GM10248 (cell line): ENCODE measurements at places on chromosomes 6 and 20.

DNA sequence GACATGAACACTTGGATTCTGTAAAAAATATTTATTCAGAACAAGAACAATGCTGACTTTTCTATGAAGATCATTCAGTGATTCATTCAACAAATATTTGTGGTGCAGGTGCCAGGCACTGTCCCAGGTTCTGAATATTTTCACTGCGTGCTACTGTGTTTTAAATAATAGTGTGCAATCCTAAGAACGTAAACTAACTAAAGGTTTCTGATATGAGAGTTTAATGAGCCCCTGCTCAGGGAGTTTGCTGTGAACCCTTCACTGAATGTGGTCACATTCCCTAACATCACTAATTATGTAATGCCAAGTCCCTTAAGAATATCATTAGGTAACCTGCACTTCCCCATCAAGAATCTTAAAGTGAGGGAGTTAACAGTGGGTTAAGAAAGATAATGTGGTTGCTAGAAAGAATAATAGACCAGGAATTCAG is 1.7 kb upstream of the TMEM170B start:
- no peak for DNase-seq

- no peak for DNase-seq
These were observed 50.6 kb downstream of the GINS1 start for GRCh38 chr20:25457886-25458680.

- DNase-seq: no peak
These were observed 1574.9 kb downstream of the HACE1 start for GRCh38 chr6:103284835-103285234.

DNA sequence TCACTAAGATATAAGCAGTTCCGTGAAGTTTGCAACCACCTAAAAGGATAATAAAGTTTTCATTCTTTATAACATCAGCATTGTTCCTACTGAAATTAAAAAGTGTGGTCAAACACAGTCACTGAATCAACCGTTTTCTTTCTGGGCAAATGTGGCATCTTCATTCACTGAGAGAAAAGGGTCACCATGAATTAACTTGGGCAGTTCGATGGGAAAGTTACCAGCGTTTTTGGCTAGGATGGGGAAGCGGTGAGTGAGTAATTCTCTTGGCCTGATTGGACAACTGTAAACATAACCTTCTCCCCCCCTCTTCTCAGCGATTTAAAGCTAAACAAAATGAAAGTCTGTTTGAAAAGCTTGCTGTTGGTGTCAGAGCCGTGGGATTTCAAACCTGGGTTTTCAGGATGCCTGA is 181.8 kb downstream of the SASH1 start:
- DNase-seq: no peak

GRCh38 chr20:32031007-32031958 is 20.8 kb upstream of the HCK start:
- peak; percentile 69 for DNase-seq

DNA sequence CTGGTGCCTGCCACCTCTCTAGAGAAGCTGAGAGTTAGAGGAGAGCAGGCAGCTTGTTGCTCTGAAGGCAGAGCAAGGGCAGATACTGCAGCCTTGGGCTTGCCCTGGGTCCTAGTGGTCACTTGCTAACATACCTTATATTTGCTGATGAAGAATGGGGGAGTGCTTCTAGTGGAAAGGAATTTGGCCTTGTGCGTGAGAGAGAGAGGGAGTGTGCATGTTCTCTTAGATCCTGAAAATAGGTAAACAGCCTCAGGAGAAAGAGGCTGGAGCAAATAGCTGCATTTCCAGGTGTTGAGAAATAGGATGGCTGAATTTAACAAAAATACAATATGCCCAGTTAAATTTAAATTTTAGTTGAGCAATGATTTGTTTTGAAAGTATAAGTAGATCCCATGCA is 724.5 kb upstream of the FLRT3 start:
- DNase-seq: no peak

- no peak for DNase-seq
These were observed 344.8 kb downstream of the THBS2 start for GRCh38 chr6:168908887-168909286.

DNA sequence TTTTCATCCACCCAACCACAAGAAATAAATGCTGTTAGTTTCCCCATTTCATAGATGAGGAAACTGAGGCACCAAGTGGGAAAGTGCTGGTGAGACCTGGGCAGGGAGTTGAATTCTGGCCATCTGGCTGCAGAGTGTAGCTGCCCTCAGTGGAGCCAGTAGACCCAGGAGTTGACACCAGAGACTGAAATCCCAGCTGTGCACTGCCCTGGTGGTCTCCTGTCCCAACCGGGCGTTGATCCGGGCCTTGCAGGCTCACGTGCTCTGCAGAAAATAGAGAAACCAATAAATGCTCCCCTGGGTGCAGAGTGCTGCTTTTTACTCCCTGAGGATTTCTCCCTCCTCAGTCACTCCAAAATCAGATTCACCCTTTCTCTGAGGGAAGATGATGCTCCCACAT is 18.4 kb downstream of the HLA-F start:
- DNase-seq: no peak

- DNase-seq: no peak
These were observed 48.1 kb upstream of the CHRNA4 start for GRCh38 chr20:63409066-63409833.

- no peak for DNase-seq
These were observed 96.2 kb downstream of the SMAP1 start for GRCh38 chr6:70763754-70764510.

DNA sequence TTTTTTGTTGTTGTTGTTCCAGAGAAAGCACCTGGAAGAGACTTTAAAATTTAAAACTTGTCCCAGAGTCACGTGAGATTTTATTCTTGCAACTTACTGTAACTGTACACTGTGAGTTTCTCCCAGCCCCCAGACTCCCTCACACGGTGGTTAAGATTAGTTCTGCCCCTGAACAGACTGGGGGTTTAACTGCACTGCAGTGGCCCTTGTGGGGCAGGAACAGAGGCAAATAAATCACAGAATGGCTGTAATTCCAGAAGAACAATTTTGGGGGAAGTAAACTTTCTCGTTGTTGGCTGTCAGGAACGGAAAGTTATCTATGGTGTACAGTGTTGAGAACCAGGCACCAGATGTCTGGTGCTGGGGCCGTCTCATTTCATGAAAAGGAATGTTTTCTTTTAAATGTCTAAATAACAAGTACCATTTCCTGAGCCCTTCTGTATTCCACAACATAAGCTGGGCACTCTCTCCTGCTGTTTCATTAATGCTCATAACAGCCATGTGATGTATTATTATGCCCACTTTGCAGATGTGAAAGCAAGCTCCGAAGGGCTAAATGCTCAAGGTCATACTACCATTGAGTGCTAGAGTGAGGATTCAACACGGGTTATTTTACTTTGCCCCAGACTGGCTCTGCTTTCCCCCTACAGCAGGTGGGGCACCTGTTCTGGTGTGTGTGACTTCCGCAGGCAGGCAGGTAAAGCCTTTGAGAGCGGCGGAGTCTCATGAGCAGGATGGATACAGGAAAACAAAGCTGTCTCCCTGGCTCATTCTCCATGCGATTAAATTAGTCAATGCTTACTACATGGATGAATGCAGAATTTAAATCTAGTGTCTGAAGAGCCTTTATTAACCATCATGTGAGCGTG is 30.5 kb downstream of the CNKSR3 start:
- DNase-seq: no peak

- no peak for DNase-seq
These were observed 16.9 kb downstream of the LAMA5 start for GRCh38 chr20:62350098-62350628.

DNA sequence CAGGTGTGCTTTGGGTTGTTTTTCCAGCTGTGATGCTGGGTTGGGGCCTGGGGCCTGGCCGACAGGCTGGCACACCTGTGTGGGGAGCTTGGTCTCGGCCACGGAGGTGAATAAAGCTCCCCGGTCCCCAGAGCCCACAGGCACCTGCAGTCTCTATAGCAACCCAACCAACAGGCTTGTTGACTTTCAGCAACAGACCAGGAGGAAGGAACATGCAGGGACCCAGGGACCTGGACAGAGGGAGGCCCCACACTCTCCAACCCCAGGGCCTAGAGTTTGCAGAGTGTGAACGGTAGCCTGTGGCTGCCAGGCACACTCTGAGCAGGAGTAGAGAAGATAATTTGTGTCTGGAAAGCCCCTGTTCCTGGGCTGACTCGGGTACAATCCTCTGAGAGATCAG is 14.6 kb upstream of the SYNJ2 start:
- DNase-seq: no peak

DNA sequence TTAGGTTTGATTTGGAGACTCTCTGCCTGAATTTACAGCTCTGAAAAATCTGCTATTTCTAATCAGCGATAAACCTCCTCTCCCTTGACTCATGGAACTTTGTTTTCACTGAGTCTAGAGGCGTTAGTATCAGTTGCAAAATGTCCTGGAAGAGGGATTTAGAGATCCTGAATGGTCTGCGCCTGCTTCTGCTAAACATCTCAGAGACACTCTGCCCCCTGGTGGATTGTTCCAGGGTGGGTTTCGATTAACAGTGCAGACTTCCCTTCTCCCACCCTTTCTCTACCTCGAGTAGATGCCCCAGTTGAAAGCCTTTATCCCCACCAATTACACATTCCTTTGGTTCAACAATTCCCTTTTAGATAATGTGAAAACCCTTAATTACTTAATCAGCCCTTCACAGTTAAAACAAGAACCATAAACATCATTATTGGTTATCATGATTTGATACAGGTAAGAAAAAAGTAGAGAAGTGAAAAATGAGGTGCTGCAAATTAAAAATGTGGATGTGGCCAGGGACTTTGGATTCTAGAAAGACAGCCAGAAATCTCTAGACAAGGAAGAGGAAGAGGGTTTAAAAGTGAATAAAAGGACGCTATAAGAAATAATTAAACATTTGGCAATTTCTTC is 5.5 kb downstream of the HTR1B start:
- peak; percentile 44 for DNase-seq

DNA sequence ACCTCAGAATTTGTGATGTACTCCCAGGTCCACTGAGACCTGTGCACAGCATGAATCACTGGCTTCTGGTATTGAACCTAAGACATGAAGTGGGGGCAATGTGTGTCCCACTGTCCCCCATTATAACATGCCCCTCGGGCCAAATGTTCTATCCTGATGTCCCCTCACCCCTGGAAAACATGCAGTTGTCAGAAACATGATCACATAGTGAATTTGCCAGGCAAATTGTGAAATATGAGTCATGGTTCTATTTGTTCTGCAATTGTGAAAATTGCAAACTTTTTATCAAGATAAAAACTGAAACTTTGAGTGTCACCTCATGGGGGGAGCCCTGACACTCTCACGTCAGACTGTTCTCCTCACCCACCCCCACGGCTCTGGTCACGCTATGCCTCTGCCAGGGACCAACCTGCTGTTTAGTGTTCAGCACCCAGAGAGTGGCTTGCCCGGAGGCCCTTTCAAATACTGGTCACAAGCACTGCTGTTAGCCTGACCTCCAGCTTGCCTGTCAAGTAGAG is 305.3 kb downstream of the CLIC5 start:
- DNase-seq: peak; percentile 61

DNA sequence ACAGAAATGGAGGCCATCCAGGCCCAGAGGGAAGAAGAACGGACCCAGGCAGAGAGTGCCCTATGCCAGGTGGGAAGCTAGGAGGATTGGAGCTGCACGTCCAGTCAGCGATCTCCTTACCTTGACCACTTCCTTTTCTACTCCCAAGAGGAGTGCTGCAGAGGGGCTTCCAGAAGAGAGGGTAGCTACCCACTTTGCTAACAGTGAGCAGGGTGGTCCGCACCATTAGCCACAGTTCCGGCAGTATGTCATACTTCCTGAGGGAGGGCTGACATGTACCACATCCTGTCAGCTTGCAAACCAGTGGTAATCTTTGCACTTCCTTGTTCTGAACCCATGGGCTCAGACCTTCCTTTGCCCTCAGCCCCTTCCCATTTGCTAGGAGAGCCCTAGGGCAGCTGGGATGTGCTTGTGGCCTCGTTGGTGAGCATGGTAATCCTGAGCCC is 35.4 kb downstream of the CEP250 start:
- DNase-seq: peak; percentile 83

DNA sequence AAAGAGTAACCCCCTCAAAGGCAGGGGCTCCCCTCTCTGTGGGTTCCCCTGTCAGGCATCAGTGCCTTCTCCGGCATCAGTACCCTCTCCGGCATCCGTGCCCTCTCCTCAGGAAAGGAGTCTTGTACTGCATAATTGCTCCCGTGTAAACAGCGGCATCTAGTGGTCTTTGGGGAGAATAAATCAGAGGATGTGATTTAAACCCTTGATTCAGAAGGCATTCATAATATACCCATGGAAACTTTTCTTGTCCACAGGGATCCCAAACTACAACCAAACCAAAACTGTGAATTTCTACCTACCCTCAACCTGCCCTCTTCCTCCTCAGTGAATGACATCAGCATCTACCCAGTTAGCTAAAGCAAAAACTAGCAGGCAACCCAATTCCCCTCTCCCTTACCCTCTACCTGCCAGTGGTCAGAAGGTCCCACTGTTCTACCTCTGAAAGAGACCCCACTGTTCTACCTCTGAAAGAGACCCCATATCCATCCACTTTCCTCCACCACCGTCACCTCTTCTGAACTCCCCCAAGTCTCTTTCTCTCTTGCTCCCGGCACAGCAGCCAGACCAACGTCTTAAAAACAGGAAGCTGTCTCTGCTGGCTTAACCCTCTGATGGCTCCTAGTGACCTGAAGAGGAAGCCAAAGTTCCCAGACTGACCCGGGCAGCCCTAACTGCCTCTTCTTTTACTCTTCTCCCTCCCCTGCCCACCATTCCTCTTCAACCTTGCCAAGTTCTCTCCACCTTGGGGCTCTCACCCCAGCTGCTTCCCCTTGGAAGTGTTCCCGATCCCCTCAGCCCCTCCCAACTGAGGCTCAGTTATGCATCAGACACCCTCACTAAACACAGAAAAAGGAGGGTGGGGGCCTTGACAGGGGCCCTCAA is 27.2 kb downstream of the UBE2V1 start:
- DNase-seq: peak; percentile 72

GRCh38 chr20:35273449-35274171 is 4.3 kb downstream of the MMP24OS start:
- DNase-seq: no peak

- peak; percentile 41 for DNase-seq
These were observed at the start of gene HFE for GRCh38 chr6:26087284-26088115. HFE (plus strand) TSS chr6:26087429; CDS start chr6:26087441, 12 bp downstream.

DNA sequence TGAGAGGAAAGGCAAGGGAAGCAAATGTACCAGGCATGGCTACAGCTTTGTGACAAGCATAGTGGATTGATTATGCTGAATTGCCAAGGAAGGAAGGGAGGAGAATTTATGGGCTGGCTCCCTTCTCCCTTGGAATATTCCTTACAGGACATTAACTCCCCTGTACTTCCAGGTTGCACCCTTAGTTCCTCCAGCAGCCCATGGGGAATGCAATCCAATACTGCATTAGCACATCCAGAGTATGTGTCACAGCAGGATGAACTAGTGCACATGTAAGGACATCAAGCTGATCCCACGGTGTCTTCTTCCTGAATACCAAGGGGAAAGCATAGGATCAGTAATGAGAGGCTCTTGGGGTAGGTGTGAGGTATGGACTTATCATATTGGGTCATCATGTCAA is 390.7 kb upstream of the POU3F2 start:
- no peak for DNase-seq

DNA sequence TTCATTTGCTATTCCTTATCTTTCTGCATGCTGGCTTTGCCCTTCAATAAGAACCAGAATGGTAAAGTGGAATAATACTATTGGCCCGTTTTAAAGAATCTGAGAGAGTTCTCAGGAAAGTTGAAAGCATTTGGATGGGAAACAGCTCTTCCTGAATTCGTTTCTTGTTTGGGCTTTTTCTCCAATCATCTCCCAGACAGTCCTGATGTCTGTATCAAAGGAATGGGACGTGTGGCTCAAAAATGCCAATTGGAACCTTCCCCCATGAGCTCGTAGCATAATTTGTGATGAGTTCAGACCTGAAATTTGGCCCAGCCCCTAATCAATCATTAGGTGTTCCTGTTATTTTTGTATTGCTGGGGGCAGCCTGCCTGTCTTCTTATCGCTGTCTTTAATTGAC is 75.8 kb upstream of the BACH2 start:
- DNase-seq: no peak
